ENCODE measurements at places on chromosomes 4 and X. TPM values are rescaled to one million over a fixed set of nuclear protein-coding genes. Genes with fewer than 3 reads are reported as not detected.

USP38 gene
- total RNA-seq = 19.8 TPM

GLRA2 gene
- not detected for total RNA-seq

FAM47E gene
- 3.0 TPM for total RNA-seq

TCP11X2 gene
- total RNA-seq = not detected

DNA sequence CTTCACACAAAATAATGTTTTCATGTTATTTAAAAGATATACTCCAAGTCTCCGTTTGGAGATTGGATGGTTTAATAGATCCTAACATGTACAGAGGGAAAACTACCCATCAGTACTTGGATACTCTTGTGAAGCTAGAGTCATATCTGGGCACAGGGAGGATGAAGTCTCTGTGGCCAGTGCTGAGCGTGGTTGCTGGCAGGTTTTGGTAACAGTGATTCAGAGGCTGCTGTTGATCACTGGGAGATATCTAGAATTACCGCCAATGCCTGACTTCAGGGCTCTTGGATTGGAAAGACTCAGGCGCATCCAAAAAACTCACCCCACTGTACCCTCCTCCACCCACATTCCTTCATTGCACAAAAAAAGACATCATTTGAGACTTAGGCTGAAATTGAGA is 107.2 kb upstream of the PGRMC2 start:
- DNase-seq = no peak

- no peak for DNase-seq
Measured at GRCh38 chrX:1355131-1356046, 18.8 kb downstream of the IL3RA start.

GRCh38 chr4:88937081-88937480 is 119.9 kb downstream of the FAM13A start:
- DNase-seq = no peak

- DNase-seq = no peak
Measured at GRCh38 chrX:9019151-9019550, 14.8 kb downstream of the FAM9B start.

DNA sequence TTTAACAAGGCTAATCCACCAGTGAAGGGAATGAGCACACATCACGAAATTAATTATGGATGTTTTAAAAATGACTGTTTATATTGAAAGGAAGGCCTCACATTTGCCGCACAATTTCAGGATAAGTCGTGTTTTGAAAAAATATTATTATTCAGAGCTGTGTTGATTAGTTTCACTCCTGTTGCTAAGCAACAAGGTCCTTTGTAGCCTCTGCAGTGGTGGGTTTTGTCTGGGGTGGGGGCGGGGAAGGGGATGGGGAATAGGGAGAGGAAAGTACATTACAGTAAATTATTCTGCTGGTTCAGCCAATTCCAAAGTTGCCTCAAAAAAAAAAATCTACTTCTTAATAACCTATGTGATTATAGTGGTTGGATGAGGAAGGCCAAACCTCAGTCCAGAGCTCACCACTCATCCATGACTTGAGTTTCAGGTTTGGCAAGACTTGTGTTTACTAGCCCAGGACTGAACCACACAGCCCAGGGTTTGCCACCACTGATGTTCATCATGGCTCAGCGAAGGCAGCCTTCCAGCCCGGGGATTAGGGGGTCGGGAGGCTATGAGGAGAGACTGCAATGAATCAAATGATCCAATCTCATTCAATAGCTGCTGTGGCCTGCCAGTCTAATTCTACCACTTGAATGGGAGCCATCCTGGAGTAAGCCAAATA is 162.5 kb upstream of the ATP6AP2 start:
- no peak for DNase-seq

- DNase-seq = no peak
Measured at GRCh38 chr4:128942607-128943006, 133.1 kb downstream of the JADE1 start.
